NCI-H187 (cell line): ENCODE measurements at places on chromosomes 6 and 20.

GRCh38 chr6:136426627-136427377 lies 123.4 kb downstream of the MAP7 start:
- no peak for DNase-seq

DNA sequence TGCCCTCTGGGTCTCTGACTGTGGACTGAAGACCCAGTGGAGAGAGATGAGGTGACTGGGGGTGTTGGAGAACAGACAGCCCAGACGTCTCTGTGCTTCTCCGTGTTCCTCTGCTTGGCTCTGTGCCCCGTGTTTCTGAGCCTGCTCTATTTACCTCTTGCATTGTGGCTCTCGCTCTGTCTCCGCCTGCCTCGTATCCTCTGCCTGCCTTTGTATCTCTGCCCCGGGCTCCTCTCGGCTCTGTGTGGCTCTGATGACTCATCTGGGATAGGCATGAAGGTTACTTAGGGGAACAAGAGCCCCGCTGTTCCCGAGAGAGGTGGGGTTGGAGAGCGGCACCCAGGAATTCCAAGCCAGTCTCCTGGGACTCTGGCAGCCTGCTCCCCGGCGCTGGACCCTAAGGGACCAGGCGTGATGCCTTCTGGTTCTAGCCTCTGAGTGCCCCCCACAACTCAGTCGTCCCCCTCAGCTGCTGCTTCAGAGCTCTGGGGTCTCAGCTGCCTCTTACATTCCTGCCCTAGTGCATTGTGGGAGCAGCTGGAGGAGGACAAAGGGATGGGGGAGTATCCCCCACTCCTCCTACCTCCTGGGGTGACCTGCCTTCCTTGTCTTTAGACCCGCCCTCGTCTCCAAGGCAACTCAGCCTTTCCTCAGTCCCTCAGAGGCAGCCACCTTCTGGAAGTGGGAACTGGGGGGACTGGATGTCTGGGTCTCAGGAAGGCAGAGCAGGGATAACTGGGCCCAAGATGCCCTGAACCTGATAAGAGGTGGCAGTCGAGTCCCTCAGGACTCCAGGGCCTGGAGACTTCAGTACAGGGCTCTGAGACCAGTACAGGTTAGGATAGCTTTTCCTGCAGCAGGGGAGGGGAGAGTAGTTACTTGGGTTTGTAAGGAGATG lies 1.9 kb downstream of the DDR1 start:
- DNase-seq, result peak; percentile 16

DNA sequence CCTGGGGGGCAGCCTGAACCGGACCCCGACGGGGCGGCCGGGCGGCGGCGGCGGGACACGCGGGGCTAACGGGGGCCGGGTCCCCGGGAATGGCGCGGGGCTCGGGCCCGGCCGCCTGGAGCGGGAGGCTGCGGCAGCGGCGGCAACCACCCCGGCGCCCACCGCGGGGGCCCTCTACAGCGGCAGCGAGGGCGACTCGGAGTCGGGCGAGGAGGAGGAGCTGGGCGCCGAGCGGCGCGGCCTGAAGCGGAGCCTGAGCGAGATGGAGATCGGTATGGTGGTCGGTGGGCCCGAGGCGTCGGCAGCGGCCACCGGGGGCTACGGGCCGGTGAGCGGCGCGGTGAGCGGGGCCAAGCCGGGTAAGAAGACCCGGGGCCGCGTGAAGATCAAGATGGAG lies 636 bp downstream of the SRF start:
- DNase-seq, result no peak

GRCh38 chr6:70380252-70380651 lies 33.1 kb upstream of the FAM135A start:
- no peak for DNase-seq

DNA sequence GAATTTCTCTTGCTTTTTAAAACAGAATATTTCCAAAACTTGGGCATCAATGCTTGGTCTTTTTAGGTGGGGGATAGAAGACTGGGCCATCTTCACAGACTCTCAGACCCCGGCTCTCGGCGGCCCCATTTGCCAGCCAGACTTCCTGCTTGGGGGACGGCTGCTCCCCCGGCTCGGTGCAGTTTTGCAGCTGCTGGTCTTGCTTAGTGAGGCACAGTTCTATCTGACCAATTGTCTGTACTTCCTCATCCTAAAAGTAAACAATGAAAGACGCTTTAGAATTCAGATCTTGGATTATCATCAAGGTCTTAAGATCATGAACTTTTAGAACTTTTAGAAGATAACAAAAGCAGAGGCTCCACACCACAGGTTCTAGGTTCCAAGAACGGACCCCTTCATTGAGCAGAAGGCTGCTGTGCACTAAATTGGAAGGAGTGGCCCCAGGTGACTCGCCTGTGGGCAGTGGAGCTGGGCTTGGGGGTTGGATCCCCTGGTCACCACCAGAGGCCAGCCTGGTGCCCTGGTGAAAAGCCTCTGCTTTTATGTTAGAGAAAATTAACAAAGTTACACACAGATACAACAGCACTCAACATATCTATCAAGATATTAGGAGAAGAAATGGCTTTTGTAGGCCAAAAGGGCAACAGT lies 26.7 kb downstream of the RNASET2 start:
- no peak for DNase-seq

DNA sequence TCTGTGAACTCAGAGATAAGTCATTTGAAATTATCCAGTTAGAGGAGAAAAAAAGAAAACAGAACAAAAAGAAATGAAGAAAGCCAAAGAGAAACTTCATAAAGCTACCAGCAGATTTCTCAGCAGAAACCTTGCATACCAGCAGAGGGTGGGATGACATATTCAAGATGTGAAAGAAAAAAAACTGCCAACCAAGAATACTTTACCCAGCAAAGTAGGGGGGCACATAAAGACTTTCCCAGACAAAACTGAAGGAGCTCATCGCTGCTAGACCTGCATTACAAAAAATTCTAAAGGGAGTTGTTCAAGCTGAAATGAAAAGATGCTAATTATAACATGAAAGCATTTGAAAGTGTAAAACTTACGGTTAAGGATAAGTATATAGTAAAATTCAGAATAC lies 246.3 kb downstream of the FNDC1 start:
- DNase-seq, result no peak

DNA sequence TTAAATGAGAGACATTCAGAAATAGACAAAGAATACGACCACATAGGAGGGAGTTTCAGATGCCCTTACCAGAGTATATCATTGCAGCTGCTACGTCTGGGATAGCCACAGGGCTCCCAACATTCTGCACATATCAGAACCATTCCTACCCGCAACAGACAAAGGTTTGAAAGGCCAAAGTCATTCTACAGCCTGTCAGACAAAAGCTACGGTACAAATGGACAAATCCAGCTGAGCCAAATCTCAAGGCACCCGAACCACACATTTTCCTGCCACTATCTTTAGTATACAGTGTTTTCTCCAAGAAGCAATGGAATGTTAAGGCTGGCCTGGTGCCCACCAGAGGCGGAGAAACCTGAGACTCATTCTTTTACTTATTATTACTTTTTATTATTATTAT lies 30.5 kb upstream of the LYRM2 start:
- no peak for DNase-seq

- DNase-seq, result no peak
Measured at GRCh38 chr6:132270726-132271402, 130.4 kb downstream of the MOXD1 start.

- peak; percentile 19 for DNase-seq
Measured at GRCh38 chr20:58870293-58871014, 17.9 kb downstream of the GNAS start.

DNA sequence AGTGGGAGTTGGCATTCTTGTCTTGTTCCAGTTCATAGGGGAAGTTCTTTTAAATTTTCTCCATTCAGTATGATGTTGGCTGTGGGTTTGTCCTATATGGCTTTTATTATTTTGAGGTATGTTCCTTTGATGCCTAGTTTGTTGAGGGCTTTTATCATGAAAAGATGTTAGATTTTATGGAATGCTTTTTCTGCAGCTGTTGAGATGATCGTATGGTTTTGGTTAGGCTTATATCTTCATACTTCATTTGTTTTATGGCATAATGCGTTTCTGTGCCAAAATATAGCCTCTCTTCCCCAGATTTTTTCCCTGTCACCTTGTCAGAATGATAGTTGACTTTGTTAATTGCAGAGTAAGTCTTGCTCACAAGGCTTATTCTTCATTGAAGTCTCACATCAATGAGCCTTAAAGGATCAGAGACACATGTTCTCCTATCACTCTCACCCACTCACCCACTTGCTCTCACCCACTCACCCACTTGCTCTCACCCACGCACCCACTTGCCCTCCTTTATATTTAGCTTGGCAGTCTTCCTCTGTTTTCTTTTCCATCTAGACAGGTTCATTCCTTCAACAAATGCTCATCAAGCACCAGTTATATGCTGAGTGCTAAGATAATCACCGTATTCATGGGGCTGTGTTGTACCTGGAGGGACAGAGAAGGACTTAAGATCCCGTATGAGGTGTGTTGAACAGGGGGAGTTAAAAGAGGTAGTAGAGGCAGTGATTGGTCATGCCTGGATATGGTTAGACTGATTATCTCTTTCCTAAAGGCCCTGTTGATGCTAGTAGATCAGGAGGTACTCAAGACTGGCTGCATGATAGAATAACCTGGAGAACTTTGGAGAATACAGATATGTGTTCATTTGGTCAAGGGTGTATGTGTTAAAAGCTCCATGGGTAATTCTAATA lies 19.3 kb downstream of the UST start:
- no peak for DNase-seq

GRCh38 chr6:128841518-128841917 lies 41.4 kb upstream of the LAMA2 start:
- DNase-seq, result no peak

- DNase-seq, result no peak
Measured at GRCh38 chr6:170575250-170575649, 9.2 kb downstream of the PDCD2 start.

GRCh38 chr6:130466748-130467061 lies 100.9 kb downstream of the TMEM200A start:
- no peak for DNase-seq

DNA sequence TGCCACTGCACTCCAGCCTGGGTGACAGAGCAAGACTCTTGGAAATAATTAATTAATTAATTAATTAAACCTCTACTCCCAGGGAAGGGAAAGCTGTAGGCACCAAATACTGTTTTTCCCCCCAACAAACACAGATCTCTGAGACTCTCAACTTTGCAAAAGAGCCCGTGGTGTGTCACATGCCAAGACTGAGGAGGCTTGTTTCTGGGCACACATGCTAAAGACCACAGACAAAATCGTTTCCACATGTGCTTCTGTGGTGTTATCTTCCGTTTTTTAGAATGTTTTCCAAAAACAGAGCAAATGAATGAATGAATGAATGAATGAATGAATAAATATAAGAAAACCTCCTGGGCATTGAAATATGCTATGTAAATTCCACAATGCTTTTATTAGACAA lies 55.6 kb upstream of the ATXN1 start:
- DNase-seq, result no peak

DNA sequence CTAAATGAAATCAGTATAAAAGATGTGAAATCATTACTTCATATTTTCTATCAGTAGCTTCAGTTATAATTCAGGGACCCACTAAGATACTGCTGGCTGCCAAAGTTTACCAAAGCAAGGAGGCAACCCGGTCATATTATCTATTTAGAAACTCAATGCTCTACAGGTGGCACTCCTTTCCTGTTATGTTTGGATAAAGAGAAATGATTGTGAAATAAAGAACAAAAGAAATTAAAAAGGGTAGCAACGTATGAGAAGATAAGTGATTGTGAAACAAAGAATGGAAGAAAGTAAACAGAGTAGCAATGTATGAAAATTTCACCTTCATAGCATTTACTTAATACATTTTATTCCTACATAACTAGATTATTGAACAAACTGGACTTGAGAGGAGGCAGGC lies 45.2 kb downstream of the RSPH3 start:
- no peak for DNase-seq

DNA sequence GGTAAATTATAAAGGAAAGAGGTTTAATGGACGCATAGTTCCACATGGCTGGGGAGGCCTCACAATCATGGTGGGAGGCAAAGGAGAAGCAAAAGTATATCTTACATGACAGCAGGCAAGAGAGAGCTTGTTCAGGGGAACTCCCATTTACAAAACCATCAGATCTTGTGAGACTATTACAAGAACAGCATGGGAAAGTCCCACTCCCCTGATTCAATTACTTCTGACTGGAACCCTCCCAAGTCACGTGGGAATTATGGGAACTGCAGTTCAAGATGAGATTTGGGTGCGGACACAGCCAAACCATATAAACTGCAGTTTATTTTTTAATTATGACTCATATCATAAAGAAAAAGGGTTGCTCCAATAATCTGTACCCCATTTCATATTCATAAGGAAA lies 22.3 kb upstream of the HLA-DQA2 start:
- DNase-seq, result no peak

DNA sequence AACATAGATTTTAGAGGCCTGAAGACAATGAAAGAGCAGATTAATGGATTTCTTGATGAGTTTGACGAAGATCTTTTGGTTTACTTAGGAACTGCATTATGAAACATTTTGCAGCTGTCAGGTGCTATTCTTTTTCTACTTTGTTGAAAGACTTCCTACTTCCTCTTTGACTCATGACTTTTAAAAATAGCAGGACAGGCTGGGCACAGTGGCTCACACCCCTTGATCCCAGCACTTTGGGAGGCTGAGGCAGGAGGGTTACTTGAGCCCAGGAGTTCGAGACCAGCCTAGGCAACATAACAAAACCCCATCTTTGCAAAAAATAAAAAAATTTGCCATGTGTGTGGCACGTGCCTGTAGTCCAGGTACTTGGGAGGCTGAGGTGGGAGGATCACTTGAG lies 52.0 kb downstream of the ITCH start:
- no peak for DNase-seq

DNA sequence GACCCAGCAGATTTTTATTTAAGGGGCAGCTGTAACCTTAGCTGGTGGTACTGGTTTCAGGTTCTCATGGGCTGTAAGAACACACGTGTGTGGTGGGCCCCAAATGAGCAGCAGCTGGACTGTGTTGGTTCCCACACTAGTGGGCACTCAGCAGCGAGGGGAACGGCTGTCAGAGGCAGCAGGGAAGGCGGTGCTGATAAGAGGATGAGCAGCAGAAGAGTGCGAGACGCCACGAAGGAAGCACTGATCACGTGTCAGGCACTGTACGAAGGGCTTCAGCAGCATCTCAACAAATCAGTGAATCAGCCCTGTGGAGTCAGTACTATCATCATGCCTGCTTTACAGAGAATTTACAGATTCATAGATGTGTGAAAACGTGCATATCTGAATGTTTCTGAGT lies 41.0 kb upstream of the EMILIN3 start:
- DNase-seq, result no peak

DNA sequence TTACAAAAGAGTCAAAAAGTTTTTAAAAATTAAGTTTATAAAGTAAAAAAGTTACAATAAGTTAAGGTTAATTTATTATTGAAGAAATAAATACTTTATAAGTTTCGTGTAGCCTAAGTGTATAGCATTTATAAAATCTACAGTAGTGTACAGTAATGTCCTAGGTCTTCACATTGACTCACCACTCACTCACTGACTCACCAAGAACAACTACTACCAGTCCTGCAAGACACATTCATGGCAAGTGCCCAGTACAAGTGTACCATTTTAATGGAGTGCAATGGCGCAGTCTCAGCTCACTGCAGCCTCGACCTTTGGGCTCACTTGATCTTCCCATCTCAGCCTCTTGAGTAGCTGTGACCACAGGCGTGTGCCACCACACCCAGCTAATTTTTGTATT lies 128.2 kb downstream of the GPX5 start:
- no peak for DNase-seq
